ENCODE measurements at places on chromosomes 13 and 19. TPM values are rescaled to one million over a fixed set of nuclear protein-coding genes. Genes with fewer than 3 reads are reported as not detected.

Gene SIAH3
- total RNA-seq = 0.09 TPM

Gene KIR2DL3
- not detected for total RNA-seq

Gene LILRA1
- total RNA-seq = 2.0 TPM

Gene GPR12
- 0.15 TPM for total RNA-seq

Gene BEST2
- total RNA-seq = not detected

Gene SMIM44
- not detected for total RNA-seq
